ENCODE measurements at places on chromosomes 3 and 15.

DNA sequence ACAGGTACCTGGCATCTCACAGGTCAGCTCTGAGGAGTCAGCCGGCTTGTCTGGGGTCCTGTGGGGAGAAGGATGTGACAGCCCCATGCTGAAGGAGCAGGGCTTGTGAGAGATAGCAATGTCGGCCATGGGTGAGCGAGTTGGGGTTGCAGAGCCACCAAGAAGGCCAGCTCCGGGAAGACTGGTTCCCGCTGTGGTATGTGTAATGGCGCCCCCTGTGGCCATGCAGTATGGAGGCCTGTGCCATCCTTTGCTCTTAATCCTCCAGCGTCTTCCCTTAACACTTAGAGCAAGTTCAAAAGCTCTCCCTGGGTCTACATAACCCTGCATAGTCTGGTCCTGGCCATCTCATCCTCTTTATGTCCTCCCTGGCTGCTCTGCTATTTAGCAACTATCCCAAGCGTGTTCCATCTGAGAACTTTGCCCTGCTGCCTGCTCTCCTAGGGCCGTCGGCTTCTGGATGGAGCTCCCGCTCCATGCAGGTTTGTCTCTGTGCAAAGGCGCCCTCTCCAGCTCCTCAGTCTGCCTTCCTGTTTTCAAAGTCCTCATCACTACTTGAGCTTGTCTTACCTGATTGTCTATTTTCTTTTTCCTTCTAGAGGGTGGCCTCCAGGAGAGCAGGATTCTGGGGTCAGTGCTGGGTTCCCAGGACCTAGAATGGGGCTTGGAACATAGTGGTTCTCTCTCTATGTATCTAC lies 40.8 kb upstream of the IQCF6 start:
- DNase-seq: no peak

- DNase-seq: no peak
Measured at GRCh38 chr3:108218811-108219210, 3.4 kb downstream of the IFT57 start.

GRCh38 chr15:84749111-84749991 lies 959 bp downstream of the ZNF592 start:
- no peak for DNase-seq

DNA sequence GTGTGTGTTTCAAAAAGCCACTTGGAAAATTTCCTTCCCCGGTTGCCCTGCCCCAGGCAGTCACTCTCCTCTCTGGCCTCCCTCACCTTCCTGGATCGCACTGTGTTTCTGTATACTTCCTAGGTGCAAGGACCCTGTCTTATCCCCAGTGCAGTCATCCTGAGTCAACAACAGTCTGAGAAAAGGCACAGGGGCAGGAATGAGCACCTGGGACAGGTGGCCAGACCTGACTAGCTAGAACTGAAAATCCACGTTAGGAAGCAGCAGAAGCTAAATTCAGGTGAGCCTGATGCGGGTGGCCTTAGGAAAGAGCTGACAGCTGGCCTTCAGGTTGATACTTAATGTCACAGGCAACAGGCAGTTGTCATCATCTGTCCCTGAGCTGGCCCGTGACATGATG lies 62.9 kb upstream of the VGLL4 start:
- no peak for DNase-seq

DNA sequence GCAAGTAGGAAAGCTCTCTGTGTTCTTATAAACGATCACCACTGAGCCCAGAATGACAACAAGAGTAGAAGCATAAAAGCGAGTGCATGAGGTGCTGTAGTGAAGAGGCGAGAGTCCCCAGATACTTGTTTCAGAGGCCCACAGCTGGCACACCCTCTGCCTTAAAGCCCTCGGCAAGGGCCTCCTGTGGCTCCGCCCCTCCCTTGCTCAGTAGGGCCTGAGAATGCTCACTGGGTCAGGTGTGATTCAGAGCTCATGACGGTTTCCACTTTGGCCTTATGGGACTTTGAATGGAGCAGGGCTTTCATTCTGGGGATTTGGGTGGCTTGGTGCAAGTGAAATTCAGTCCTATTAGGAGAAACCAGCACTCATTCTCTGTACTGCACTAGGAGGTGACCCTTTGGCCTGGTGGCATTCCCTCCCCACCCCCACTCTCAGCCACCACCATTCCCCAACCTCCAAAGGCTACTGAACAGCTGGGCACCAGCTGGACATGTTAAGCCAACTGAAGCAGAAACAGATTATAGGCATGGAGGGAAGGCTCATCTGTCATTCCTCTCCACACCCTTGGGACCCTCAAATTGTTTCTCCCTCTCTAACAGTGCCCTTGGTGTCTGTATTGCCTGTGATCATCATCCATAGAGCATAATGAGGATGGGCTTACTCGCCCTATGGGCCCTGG lies 109.6 kb upstream of the CTDSPL start:
- DNase-seq: no peak

- DNase-seq: no peak
Measured at GRCh38 chr3:152105446-152105845, 163.3 kb upstream of the MBNL1 start.

- DNase-seq: peak; percentile 55
Measured at GRCh38 chr15:84715441-84716035, 401 bp downstream of the SEC11A start.

GRCh38 chr3:55270976-55271375 lies 216.1 kb downstream of the WNT5A start:
- DNase-seq: no peak

- no peak for DNase-seq
Measured at GRCh38 chr3:156792114-156792513, 34.0 kb upstream of the LEKR1 start.

GRCh38 chr15:85621094-85621493 lies 173.6 kb downstream of the KLHL25 start:
- DNase-seq: no peak
